ENCODE measurements at places on chromosomes 5 and 9.

DNA sequence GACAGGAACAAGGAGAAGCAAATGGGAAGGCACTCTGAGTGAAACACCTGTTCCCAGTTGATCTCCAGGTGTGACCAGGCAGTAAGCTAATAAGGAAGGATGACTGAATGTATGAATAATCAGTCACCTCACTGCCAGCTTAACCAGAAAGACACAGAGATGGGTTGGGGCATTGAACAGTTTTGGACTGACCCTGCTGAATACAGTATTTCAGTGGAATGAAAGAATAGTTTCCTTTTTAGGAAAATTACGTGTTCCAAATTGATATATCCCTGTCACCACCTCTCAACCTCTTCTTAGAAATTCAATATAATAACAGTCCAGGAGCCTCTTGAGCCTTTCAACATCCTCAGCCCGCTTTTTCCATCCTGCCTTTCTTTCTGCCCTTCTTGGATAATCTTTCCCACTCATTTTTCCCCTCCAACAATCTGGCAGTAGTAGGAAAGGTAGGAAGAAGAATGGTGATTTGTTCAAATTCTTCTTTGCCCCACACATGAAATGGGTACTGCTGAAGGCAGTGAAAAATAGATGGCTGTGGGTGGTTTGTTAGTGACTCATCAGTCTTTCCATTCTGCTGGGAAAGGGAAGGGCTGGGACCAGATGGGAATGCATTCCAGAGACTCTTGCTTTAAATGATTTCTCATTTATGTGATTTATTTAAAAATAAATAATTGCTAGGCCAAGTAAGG, 117.9 kb downstream of the ZSWIM6 start:
- no peak for DNase-seq

- DNase-seq, result no peak
Measured at GRCh38 chr5:1747079-1747802, 52.4 kb downstream of the MRPL36 start.

GRCh38 chr9:109232449-109233237, 65.6 kb upstream of the FRRS1L start:
- DNase-seq, result no peak

GRCh38 chr5:179806250-179807048, at the start of gene MGAT4B:
Gene MGAT4B (minus strand): TSS chr5:179806866. CDS start chr5:179806583, 283 bp downstream.
- no peak for DNase-seq

GRCh38 chr5:137333475-137333874, 165.7 kb downstream of the SPOCK1 start:
- DNase-seq, result no peak

GRCh38 chr5:1262381-1262780, 32.5 kb downstream of the TERT start:
- DNase-seq, result no peak

- DNase-seq, result no peak
Measured at GRCh38 chr5:129724647-129725046, 23.2 kb upstream of the MINAR2 start.

DNA sequence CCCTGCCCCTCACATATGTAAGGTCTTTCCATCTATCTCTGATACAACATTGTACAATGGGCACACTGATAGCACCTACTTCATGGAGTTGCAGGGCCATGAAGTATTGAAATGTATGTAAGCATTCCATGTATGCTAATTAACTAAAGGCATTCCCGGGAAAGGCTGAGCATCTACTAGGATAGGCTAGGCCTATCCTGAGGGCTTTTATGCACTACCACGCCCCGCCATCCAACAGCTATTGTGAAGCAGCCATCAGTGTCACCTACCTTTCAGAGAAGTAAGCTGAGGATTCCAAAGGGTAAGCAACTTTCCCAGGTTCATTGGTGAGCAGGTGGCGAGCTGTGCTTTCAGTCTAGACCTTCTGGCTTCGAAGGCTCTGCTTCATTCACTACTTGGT, 47.6 kb downstream of the NSG2 start:
- no peak for DNase-seq

DNA sequence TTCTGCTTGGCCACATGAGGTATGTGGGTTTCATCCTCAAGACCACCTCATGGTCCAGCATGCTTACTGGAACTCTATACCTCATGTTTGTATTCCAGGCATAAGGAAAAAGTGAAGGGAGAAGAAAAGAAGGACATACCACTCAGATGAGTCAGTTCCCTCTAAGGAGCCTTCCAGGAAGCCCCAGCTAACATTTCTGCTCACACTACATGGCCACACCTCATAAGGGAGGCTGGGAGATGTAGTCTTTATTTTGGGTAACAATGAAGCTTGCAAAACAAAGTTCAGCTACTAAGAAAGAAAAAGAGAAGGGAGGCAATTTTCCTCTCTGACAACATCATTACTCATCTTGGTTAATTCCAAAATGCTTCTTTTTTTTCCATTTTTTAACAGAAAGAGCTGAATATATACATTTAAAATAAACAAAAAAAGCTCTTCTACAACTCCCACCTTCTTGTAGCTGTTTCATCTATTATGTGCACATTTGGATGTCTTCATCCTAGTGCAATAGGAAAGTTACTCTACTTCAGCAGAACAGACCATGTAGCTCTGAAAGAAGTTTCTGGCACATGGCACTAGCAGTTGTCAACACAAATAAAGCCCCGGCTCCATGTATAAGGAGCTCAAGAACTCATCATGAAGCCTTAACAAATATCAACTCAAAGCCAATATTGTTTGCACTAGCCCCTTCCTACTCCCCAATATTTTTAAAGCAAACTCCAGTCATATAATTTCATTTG, 123.6 kb upstream of the CCDC112 start:
- DNase-seq, result no peak

DNA sequence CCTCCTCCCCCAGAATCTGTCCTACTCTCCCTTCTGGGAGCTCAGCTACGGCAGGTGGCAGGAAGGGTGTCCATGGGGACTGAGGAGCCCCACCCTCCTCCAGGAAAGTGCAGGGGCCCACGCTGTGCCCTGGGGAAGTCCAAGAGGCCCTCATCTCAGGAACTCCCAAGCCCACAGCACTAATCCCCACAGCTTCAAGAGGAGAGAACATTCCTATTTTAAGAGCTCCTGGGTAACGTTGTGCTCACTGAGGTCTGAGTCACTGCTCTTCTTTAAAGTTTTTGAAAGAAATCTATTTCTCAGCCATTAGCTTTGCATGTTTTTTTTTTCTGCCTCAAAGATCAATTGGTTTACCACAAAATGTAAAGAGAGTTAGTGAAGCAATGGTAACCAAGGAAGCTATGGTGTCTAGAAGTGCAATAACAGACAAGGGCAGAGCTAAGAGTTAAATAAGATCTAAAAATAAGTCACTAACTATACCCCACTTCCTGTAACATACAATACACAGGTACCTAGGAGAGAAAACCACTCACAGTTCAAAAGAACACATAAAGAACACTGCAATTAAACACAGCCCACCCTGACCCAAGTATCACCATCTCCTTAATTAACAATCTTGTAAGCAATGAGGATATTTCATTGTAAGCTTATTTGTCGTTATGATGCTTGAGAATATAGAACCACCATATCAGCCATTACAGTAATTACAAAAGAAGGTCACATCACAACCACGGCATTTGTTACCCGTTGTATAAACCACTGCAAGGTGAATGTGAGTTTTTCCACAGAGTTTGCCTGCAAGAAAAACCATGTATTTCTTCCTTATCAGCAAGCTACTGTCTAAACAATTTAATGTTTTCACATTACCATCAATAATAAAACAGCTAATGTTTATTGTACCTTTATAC, 382.3 kb upstream of the SLC30A5 start:
- DNase-seq, result no peak

GRCh38 chr9:99778308-99778707, 43.4 kb upstream of the NR4A3 start:
- DNase-seq, result no peak

DNA sequence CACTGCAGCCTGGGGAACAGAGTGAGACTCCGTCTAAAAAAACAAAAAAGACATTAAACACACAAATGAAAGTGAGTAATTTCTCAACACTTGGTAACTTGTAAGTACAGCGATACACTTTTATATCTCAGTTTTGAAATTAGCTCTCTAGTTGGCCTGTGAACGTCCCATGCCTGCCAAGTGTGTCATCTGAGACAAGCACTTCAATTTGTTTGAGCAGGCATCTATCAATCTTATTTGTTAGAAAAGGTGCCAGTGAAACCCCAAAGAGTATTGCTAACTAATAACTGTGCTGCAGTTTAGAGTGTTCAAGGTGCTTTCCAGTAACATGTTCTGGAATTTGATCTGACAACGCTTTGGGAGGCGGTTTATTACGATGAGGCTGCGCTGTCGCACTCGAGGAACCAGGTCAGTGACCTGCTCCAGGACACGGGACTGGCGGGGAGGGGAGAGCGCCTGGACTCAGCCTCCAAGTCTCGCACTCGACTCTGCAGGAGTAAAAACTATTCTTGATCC, 1.1 kb upstream of the SPIN1 start:
- DNase-seq, result no peak

- DNase-seq, result no peak
Measured at GRCh38 chr5:82019342-82020138, 47.7 kb downstream of the ATG10 start.

- DNase-seq, result no peak
Measured at GRCh38 chr9:96620832-96621269, 1.2 kb upstream of the CDC14B start.

GRCh38 chr5:61407706-61408270, 75.7 kb downstream of the ZSWIM6 start:
- no peak for DNase-seq

DNA sequence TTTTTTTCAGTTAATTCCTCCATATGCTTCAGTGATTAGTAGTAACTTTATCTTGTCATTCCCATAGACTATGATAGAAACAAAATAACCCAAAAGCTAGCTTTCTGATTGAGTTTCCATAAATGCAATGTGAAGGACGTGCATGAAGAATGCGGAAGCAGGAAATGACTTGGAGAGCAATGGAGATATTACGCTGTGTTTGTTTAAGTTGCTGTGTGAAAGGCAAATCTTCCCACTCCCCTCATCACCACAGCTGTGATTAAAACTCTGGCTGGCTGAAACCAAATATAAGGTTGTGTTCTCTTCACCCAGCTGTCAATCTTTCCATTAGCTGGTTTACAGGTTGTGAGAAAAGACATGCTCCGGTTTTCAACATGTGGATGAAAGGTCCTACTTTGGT, 83.9 kb downstream of the NR2F1-AS1 start:
- DNase-seq, result no peak

DNA sequence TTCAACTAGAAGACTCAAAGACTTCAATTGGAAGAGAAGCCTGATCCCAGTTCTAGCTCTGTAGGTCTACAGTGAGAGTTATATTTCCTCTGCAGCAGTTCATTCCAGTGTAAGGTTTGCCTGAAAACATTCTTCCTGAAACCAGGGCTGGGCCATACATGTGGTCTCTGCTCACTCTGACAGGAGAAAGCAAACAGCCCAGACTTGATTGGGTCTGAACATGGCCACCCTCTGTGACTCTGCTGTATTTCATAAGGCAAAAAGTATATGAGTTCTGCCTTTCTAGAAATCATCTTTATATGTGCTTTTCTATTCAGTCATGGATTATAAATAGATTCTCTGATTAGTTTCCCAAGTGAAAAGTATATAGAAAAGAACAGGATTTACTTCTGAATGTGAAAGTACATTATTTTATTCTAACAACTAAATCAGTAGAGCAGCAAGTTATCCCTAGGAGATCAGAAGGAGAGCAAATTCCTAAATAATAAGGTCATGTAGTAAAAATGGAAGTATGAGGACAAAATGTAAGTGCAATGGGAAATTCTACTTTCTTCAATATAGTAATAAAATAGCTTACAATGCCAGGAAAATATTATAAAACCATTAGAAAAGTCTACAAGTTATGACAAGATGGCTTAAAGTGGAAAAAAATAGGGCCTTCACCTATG, 144.3 kb downstream of the EFNA5 start:
- no peak for DNase-seq

DNA sequence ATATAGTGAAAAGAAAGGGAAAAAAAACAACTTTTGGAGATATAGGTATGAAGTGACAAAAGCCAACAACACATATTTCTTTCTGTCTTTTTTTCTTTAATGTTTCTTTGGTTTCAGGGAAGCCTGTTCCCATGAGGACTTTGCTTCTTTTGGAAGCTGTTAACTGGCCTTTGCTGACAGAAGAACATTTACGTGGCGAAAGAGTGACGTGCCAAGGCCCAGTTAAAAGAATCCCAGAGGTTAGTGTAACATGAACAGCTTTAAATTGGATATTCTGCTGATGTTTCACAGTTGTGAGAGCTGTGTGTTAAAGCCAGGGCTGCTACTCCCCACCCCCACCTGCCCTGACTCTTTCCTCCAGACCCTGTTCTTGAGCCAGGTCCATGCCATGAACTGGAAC, 275.9 kb downstream of the CRB2 start:
- DNase-seq, result no peak

GRCh38 chr5:60835554-60835953, 8.5 kb downstream of the ELOVL7 start:
- no peak for DNase-seq

- DNase-seq, result no peak
Measured at GRCh38 chr9:108257382-108257781, 598.4 kb downstream of the ACTL7B start.

DNA sequence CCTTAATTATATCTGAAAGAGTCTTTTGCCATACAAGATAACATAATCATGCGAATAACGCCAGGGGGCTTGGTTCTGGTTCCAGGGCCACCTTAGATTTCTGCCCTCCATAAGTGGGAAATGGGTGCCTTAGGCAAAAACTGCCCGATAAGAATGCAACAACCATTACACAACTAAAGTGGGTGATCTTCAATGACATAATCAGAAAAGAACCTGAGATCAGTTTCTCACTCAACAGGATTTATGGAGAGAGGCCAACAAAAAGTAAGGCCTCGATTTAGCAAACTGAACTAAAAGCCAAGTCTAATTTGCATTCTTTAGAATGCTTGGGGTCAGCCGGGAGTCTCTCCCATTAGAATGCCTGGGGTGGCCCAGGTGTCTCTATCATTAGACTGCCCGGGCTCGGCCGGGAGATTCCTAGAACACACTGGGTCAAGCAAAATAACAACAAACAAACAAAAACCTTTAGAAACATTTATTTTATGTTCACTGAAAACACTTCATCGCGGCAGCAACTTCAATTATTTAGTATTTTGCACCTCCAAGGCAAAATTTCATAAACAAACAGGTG, 194.8 kb downstream of the AUH start:
- DNase-seq, result no peak

DNA sequence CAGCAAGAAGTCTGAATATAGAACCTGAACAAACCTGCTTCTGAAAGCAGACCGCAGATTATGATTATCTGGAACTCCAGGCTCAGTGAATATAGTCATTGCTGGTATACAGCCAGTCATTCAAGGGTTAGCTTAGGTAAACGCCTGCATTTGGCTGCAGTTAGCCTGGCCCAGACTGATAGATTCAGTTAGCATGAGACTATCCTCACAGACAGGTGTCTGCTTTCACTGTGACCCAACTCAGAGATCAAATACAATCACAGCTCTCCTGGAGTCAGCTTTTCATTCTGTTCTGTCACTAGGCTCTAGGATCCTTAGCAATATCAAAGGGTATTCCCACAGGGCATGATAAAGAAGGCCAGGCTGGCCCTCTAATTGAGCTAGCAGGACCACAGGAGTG, 138.6 kb upstream of the PLCXD3 start:
- no peak for DNase-seq

DNA sequence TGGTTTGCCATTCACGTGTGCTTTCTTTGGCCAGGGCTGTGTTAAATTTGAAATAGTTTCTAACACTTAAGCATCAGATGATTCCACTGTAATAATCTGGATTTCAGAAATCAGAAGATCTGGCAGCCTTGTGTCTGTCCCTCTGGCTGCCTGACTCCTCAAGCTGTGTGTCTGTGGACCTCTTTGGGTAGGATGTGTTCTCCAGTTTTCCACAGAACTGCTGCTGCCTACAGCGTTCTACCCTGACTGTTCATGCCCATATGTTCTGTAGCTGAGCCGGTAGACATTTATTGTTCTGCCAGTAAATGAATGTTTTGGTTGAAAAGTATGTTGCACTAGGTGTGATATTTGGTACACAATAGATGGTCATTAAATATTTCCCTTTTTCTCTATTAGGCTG, 81.3 kb downstream of the SH3GL2 start:
- DNase-seq, result no peak
